ENCODE measurements at places on chromosomes 5 and 9. TPM values are rescaled to one million over a fixed set of nuclear protein-coding genes. Genes with fewer than 3 reads are reported as not detected.
A peak's percentile ranks its signal among the peaks of the same experiment; 100 is the strongest.

DNA sequence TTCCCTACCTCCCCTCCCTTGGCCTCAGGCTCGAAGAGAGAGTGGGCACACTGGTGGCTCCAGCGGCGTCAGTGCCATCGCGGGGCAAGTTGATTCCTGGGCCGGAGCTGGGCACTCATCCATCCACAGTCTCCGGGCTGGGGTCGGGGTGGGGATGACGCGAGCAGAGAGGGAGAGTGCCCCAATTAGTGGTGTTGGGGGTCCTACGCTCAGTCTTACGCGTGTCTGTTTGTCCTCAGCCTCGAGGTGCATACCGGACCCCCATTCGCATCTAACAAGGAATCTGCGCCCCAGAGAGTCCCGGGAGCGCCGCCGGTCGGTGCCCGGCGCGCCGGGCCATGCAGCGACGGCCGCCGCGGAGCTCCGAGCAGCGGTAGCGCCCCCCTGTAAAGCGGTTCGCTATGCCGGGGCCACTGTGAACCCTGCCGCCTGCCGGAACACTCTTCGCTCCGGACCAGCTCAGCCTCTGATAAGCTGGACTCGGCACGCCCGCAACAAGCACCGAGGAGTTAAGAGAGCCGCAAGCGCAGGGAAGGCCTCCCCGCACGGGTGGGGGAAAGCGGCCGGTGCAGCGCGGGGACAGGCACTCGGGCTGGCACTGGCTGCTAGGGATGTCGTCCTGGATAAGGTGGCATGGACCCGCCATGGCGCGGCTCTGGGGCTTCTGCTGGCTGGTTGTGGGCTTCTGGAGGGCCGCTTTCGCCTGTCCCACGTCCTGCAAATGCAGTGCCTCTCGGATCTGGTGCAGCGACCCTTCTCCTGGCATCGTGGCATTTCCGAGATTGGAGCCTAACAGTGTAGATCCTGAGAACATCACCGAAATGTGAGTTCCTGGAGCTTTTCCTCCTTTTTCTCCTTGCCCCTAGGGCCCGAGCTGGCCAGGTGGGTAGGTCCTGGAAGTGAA, 861 bp downstream of the NTRK2 start:
- DNase-seq = peak; percentile 51

GRCh38 chr5:99334936-99335335, 406.1 kb upstream of the CHD1 start:
- DNase-seq = no peak

- no peak for DNase-seq
Measured at GRCh38 chr5:54758038-54758437, 227.4 kb downstream of the ESM1 start.

GRCh38 chr5:97752871-97753270, 569.8 kb upstream of the RIOK2 start:
- DNase-seq = no peak

GRCh38 chr9:123338710-123339665, 17.0 kb upstream of the CRB2 start:
- DNase-seq = peak; percentile 40

DNA sequence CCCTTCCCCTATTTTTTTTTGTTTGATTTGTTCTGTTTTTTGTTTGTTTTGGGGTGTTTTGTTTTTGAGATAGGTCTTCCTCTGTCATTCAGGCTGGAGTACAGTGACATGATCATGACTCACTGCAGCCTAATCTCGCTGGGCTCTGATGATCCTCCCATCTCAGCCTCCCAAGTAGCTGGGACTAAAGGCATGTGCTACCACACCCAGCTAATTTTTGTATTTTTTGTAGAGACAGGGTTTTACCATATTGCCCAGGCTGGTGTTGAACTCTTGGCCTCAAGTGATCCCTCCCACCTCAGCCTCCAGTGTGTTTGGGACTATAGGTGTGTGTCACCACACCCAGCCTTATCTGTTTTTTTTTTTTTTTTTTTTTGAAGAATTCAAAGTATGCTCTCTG, 605.4 kb downstream of the DNAH5 start:
- DNase-seq = no peak

- DNase-seq = no peak
Measured at GRCh38 chr5:59583151-59583809, 310.2 kb downstream of the PDE4D start.

DNA sequence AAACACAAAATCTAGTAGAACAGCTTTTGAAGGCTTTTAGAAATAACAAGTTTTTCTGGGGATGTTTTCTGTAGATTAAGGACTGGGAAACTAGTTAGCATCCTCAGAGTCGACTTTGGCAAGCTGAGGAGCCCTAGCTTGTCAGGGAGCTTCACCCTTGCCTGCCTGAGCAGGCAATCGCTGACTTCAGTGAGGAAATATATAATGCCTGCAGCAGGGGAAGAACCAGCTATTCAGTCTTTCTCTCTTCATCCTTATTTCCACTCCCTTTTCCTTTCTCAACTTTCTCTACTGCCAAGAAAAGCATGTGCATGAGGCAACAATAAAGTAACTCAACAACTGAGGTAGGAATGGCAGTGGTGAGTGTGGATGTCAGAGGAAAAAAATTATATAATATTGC, 54.7 kb downstream of the PLK2 start:
- no peak for DNase-seq

DNA sequence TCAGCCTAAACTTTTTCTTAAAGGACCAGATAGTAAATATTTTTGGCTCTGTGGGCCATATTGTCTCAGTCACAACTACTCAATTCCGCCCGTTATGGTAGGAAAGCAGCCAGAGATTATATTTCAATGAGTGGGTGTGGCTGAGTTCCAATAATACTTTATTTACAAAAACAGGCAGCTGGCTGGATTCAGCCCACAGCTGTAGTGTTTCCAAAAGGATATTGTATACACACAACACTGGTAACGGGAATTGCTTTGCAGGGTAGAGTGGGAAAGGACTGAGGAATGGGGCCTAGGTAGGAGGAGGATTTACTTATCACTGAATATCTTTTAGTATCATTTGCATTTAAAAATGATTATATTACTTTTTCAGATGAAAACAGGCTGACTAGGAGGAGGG, 21.0 kb downstream of the GCNT4 start:
- no peak for DNase-seq

GRCh38 chr5:100898504-100899346, 4.4 kb downstream of the ST8SIA4 start:
- DNase-seq = no peak

DNA sequence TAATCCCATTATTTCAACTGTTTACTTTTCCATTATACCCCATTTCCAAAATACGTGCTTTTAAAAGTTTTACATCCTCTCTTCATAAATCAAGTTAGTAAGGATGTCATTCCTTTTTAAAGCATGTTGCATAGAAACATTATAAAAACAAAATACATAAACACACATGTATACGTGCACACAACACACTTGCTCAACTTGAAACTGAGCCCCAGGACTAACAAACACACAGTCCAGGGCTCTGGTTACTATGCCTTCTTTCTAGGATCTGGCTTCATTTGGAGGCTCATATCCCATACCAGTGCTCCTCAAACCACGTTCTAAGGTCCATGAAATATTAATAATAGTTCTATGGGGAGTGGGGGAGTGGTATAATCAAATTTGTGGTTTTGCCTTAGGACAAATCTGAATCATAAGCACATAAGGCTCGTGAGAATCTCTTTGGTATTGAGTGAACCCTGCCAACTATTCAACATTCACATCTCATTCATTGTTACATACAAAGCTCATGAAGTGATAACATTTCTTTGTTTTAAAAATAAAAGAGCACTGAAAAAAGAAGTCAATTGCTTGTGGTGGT, 55.2 kb downstream of the NFIB start:
- DNase-seq = no peak

GRCh38 chr9:109426626-109427402, 71.3 kb downstream of the PTPN3 start:
- DNase-seq = no peak

GRCh38 chr5:149172709-149173505, 31.6 kb downstream of the ABLIM3 start:
- DNase-seq = no peak

GRCh38 chr9:34964458-34964857, 6.4 kb downstream of the PHF24 start:
- DNase-seq = no peak

DNA sequence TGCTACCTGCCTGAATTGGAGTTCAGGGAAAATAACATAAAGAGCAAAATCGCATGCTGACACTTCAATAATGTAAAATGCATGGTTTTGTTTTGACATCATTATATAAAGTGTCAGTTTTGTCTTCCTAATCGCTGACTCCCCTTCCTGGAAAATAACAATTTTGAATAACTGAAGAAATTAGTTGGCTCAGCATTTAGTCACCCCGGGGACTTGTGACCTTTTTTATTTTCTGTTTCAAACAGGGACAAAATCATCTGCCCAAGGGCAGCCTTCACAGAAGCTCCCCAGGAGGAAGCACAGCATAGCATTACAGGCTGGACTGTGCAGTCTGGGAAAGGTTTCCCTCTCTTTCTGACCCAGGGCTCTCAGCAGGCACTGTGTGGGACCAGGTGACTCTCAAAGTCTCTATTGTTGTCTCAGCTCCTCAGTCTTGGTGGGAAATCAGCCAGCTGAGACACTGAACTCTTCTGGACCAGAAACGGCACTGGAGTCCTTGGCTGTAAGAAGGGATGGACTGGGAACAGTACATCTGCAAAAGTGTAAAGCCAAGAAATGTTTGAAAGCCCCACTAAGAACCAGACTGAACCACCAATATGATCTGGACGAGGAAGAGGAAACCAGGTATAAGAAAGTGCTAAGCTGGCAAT, 671.3 kb upstream of the KLF4 start:
- no peak for DNase-seq

- DNase-seq = no peak
Measured at GRCh38 chr5:137621306-137621705, 114.6 kb downstream of the KLHL3 start.

SV2C gene
- 0.31 TPM for total RNA-seq

APBA1 gene
- 7.7 TPM for total RNA-seq

SYNPO gene
- total RNA-seq = 36.6 TPM

SLC6A7 gene
- not detected for total RNA-seq

CNTFR gene
- 6.2 TPM for total RNA-seq

RMRP gene
- 2,887 TPM for total RNA-seq

IL3 gene
- total RNA-seq = not detected

AK8 gene
- total RNA-seq = 0.31 TPM

Measured in tongue (tissue), 3 donors.